HTR-8/SVneo (cell line): ENCODE measurements at places on chromosomes 5 and 9.

DNA sequence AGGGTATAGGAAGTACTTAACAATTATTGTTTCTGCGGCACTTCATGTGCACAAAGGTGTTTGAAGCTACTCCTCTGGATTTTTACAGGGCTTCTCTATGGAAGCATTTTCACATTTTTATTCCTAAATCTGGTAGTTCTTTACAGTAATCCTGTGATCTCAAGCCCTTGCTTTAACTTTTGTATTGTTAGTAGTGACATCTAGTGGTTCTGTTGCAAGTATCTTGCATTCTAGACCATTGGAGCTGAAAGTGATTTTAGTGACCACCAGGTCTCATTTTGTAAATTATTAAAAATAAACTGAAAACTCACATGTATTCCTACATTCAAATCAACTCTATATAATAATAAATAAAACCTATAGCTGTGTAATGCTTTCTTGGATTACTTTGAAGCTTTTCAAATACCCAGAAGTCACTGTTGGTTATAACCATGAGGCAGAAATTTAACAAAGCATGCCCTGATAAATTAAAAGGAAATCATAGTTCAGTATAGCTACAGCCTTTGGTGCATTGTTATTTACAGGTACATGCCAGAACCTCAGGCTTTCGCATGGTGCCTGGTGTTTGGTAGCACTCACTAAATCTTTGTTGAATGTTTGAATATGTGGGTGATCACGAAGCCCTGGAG lies 18.9 kb downstream of the RPS23 start:
- DNase-seq = peak; percentile 18

DNA sequence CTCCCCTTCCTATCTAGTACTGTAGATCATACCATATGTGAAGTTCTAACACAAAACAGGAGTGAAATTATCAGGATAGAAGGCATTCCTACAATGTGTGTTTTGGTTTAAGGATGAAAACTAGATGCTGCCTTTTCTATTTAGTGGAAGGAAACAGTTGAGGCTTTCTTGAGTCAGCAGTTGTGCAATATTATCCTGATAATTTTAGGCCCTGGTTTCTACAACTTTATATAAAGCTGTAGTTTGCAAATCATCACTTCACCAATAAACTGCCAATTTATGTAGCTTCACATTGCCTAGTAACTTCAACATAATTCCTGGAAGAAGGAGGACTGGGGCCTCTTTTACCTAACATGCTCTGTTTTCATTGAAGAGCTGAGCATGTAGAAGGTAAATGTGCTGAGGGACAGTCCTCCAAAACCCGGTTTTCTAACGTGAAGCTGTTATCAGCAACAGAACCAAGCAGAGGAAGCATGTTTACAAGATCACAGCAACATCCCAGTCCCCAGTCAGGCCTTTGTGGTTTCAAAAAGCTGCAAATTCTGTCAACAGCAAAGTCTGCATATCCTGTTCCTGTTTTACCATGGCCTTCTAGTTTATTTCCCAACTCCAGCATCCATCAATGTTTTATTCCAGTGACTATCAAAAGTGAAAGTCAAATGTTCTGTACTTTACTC lies 513.4 kb upstream of the MEF2C start:
- DNase-seq = no peak

DNA sequence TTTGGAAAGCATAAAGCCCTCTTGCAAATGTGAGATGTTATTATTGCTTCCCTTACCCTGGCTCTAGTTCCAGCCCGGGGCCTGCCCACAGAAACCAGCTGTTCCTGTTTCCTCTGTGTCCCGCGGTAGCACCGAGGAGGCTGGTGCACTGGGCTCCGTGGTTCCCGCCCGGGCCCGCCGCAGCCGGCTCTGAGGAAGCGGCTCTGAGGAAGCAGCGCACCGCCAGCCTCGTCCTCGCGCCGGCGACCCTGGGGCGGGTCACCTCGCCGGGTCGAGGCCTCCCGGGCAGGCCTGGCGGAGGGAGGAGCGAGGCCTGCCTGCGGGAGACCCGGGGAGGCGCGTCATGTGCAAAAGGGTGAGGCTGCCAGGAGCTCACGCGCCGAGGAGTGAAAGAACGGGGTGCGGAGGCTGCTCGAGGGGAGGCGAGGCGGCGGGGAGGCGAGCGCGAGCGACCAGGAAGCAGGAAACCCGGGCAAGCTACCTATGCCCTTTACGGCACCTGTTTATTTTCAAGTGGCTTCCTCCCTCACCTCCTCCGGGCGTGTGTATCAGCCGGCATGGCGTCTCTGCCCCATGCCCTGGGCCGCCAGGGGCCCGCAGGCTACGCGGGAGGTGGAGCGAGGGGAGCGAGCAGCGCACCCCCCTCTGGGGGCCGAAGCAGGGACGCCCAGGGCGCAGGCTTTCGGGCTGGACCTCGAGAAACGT lies 61.3 kb upstream of the MEGF10 start:
- DNase-seq = no peak

- DNase-seq = peak; percentile 29
Measured at GRCh38 chr5:94908889-94909480, 290.5 kb downstream of the SLF1 start.

DNA sequence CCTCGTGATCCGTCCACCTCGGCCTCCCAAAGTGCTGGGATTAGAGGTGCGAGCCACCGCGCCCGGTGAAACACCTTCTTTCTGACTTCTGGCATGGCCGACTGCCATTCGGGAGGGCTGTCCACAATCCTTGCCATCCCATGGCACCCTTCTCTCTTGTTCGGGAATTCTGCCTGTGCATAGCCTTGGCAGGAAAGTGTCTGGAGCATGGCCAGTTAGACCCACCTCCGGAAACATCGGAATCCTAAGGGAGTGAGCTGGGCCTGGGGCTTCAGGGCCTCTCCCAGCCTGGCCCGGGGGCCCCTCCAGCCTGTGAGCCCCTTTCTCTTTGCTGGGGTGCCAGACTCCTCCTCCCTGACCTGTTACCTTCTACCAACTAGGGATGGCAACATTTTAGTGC lies 1.6 kb upstream of the ARRDC1 start:
- DNase-seq = no peak

- DNase-seq = peak; percentile 41
Measured at GRCh38 chr5:71778678-71779276, 59.7 kb downstream of the CARTPT start.
